Right hindlimb (tissue), 1 donor: ENCODE measurements at places on chromosomes 16 and 17.

DNA sequence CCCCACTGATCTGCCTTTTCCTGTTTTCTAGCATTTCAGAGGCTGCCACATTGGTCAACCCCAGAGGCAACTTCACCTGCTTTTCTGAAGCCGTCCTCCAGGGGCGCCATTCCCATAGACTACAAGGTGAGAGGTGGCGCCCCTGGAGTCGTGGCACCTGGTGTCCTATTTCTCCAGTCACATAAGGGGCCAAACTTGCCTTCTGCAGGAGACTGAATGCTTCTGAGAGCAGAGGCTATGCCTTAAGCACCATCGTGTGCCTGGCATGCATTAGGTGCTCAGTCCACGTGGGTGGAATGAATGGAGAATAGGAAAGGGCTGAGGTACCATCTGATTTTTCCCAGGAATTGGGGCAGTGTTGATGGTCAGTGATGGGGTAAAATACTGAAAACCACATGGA, 164.8 kb downstream of the HAPSTR1 start:
- no peak for DNase-seq

- no peak for DNase-seq
These were observed 38.7 kb downstream of the CMIP start for GRCh38 chr16:81483064-81483969.

DNA sequence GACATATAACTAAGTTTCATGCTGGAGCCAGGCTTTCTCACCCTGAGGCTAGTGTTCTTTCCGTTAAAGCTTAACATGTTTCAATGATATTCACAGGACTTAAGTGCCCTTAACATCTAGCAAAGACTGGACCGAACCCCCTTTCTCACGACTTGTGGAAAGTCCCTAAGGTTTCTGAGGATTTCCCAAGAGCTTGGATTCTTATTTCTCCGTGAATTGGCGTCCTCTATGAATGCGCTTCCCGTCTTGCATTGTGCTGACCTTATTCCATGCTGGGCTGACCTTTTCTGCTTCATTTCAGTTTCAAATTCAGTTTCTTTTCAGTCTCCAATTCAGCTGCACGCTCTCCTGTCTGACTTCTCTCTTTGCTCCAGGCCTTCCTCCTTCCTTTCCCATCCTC, 206.4 kb downstream of the HS3ST3A1 start:
- DNase-seq = no peak

GRCh38 chr16:31377210-31377903, 15.8 kb upstream of the ITGAD start:
- no peak for DNase-seq

DNA sequence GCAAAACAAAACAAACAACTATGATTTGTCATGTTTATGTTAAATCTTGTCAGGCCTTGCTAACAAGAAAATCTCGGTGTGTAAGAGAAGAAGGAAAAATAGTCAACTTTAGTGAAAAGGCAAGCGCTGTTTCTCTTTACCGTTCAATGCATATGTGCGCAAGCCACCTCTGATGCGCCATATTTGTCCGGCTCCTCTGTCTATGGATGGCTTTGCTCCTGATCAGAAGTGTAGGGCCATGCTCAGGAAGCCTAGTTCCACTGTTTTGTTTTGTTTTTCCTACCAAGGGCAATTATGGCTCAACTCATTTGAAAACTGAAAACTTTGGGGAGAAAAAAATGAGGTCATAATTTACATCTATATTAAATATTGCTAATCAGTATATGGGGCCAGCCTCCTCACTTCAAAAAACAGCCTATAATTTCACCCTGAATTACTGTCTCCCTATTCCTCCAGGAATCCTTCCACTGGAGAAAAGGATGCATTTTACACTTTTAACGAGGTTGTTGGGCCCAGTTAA, 4.5 kb downstream of the MAF start:
- DNase-seq = no peak

DNA sequence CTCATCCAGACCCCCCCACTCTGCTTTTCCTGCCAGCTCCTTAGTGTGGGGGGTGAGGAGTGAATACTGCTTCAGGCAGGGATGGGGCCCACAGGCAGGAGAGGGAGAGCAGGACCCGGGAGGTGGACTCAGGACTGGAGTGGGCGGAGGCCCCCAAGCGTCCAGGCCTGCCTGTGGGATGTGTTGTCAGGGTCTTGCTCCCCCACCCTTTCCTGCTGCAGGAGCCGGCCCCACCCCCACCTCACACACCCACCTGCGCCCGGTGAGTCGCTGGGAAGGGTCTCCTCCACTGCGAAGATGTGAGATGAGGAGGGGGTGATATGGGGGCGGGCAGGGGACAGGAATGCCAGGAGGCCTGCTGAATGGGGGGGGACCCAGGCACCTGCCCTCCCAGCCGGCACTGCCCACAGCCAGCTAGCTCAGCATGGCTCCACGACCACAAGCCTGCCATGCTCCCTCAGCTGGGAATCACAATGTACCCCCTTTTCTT, 1.1 kb downstream of the FAM171A2 start:
- peak; percentile 47 for DNase-seq

DNA sequence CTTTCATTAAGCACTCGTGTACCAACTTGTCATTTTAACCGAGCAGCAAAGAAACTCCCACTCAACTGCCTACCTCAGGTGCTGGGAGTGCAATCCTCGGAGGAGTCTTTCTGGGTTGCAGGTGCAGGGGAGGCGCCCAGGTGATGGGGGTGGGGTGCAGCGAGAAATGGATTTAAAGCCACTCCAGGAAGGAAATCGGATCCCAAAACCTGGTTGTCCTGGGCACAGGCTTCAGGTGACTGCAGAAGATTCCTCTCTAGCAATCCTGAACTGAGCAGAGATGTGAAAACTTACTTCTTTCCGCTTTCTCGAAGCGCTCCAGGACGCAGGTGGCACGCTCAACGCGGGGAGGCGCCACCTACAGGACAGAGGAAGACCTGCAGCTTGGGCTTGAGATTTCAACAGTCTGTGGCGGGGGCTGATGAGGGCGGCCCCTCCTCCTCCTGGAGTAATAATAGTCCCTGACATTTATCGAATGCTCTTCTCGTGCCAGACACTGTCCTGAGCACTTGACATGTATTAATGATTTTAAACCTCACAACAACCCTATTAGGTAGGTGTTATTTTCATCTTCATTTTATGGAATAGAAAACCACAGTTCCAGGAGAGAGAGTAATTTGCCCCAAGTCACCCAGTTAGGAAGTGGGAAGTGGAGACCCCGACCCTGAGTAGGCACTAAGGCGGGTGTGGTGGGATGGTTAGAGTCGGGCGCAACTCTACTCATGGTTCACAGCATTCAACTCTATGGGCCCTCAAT, 27.2 kb upstream of the SKAP1 start:
- DNase-seq = peak; percentile 49
